T-helper 2 cell (primary cell): ENCODE measurements at places on chromosomes 5 and 9.

GRCh38 chr9:2725898-2726649 is 8.8 kb downstream of the KCNV2 start:
- no peak for DNase-seq

DNA sequence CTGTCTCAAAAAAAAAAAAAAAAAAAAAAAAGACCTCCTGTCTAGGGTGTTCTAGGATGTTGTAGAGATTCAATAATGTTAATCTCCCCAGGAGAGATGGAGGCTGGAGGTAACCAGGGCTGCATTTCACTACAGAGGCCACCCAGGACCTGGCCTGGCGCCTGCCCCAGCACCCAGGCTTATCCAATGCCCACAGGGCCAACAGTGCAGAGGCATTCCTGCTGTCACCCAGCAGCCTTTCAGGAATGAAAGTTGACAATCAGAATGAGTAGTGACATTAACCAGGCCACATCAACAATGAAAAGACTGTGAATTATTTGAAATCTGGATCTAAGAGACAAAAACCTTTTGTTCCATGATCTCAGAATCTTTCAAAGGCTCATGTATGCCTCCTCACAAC is 36.2 kb upstream of the GABRP start:
- DNase-seq, result no peak

GRCh38 chr9:7756088-7756487 is 43.5 kb downstream of the DMAC1 start:
- peak; percentile 92 for DNase-seq

DNA sequence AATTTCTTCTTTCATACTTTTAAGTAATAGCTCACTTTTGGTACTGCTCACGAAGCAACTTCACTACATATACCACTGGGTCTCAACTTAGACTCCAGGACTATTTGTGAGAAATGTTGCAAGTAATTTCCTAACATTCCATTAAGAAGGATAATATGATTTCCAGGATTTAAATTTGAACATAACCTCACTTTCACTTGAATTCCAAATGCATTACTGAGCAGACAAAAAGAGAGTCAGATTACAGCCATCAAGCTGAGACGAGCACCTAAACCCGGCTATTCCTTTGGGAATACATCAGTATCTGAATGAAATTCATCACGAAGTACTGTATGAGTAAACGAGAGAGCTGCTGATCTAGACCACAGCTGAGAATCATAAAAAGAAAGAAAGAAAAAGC is 47.3 kb downstream of the LIFR start:
- no peak for DNase-seq

DNA sequence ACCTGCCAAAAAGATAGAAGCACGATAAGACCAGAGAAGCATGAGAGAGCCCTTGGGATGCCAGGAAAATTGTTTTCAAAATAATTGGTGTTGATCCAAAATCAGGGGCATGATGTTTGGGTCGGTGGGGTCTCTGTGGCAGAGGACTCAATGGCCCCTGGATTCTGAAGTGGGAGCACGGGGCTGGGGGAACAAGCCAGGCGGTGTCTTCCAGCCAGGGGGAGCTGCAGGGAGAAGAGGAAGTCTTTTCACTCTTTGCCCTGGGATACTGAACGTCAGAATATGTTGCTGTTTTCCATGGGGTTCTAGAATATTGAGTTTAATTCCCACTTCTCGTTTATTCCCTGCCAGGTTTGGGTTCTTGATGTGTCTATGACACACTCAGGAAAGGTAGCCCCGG is 20.4 kb downstream of the TSPAN17 start:
- no peak for DNase-seq

DNA sequence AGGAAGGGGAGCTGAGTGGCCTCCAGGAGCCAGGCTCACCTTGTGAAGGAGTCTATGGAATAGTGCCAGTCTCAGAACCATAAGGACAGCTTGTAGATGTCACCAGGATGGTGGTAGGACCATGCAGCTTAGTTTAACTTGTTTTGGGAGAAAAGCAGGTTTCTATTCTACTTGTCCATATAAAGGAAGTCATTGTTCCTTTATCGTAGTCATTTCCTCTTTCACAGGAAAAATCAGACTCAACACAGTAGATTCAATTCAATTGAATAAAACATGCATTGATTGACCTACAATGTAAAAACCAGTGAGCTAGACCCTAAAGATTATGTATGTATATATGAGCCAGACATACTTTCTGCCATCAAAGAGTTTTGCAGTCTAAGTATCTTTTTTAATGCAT is 53.3 kb downstream of the MEGF10 start:
- DNase-seq, result no peak

DNA sequence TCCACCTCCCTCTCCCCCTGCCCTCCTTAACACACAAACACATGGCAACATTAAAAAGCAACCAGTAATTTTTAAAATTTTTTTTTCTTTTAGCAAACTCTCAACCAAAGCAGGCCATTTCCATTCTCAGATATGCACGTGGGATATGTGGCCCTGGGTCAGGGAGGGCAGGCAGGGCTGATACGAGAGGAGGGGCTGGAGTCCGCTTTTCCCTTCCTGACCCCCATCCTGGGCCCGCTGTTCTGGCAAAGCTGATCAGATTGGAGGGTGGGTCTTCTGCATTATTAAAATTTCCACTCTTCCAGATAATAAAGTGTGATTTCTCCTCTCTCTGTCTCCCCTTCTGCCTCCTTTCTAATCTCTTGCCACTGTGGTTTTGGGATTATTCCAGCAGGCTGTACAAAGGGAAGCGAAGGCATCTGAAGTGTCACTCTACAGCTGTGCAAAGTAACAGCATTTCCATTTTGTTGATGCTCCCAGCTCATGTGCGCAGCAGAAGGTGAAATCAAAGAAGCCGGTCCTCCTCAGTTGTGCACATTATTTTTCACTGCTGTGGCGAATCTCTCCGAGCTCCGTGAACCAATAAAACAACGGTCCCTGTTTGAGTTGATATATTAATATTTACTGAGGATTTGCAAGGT is 12.0 kb downstream of the IRX1 start:
- no peak for DNase-seq

- no peak for DNase-seq
Measured at GRCh38 chr5:67842806-67843205, 372.8 kb upstream of the PIK3R1 start.

- no peak for DNase-seq
Measured at GRCh38 chr9:120394058-120394669, 185.8 kb downstream of the CDK5RAP2 start.

- DNase-seq, result no peak
Measured at GRCh38 chr5:77590347-77590746, 48.2 kb downstream of the OTP start.

- DNase-seq, result no peak
Measured at GRCh38 chr9:79644601-79645000, 72.8 kb downstream of the TLE4 start.

GRCh38 chr5:161778796-161779195 is 69.1 kb upstream of the GABRA1 start:
- DNase-seq, result no peak

GRCh38 chr5:144162686-144163085 is 7.8 kb downstream of the YIPF5 start:
- no peak for DNase-seq

DNA sequence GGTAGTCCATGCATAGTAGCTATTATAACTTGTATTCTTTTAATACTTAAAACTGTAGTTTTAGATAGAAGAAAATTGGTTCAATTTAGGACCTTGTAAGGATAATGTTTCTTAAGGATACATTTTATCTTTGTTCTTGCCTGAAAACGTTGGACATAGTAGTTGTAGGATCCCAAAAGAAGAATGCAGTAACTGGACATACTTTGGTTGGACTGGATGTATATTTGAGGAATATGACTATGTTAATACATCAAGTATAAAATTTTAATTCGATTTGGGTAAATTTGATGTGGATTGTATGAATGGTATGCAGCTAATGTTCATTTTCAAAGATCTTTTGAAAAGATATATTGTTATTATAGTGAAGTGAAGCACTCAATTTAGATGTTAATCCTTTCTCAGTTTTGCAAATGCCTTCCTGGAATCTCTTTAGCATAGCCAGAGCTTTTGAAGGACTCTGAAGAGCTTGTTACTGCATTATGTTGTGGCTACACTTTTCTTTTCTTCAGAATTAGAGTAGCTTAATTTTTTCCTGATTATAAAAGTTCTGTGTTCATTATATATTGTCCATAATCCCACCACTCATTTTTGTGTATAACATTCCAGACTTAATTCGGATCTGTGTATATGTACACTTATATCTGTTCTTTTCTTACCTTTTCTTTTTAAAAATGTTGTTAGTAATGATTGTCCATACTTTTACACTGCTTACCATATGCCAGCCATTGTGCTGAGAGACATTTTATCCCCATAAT is 41.2 kb downstream of the LRRTM2 start:
- DNase-seq, result no peak

- no peak for DNase-seq
Measured at GRCh38 chr9:23774266-23774665, 51.8 kb downstream of the ELAVL2 start.

DNA sequence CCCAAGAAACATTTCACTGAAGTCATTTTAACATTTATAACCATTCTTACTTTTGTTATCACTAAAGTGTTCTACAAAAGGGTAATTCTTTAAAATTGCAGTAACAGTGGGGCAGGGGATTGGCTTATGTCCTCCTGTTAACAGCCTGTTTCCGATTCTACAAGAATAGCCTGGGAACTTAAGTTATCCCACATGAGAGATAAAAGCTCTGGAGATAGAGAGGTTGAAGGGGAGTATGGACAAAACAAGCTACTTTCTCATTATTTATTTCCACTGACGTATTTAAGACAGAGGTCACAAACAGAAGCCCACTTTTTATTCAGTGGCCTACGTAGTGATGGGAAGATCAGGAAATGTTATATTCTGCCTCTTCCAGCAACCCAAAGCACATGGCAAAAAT is 98.7 kb downstream of the EPB41L4A start:
- no peak for DNase-seq

- no peak for DNase-seq
Measured at GRCh38 chr5:66628561-66628960, 32.4 kb downstream of the MAST4 start.
